Hematopoietic multipotent progenitor cell treated with erythropoietin and hydrocortisone succinate and interleukin-3 and kit ligand, for 15 days (in vitro differentiated cells): ENCODE measurements at places on chromosomes 16 and 17.

GRCh38 chr16:10552998-10553491 lies 27.4 kb downstream of the EMP2 start:
- DNase-seq, result no peak

DNA sequence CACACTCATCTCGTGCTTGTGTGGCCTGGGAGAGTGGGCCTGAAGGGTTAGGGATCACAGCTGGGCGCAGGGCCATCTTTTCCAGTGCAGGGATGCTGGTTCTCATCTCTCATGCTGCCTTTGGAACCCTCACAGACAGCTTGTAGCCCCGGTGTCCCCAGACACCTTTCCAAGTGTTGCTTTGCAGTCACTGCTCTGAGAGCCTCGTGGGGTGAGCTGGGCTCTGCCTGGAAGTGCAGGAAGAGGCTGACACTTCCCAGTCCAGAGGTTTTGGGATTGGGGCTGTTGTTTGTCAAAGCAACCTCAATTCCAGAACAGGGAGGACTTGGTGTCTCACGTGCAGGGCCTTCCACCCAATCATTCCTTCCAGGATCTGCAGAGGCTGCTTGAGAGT lies 28.2 kb downstream of the TBX4 start:
- DNase-seq, result no peak

GRCh38 chr17:20155258-20156195 lies 146.4 kb downstream of the SPECC1 start:
- DNase-seq, result peak; percentile 94

GRCh38 chr17:64146418-64147109 lies 16.6 kb upstream of the ERN1 start:
- peak; percentile 41 for DNase-seq

DNA sequence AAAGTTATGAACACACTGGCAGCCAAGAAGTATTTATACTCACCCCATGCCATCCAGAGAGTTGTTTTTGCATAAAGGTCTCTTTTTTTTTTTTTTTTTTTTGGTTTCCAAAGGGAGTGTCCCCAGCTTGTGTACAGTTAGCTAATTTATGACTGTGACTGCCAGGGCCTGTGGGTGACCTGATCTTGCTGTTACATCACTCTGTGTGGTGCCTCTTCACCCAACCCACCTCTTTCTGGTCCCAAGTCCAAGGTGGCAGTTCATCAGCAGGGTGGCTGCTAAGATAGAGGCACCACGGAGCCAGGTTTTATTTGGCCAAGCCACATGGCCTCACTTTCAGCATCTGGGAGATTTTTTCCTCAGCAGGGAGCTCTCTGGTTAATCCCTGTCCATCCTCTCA lies at the start of gene NOS2:
TSS of gene NOS2 (minus strand) at position 8 of the 400 bp plus-strand sequence. CDS start 1,720 bp downstream, outside the sequence.
- no peak for DNase-seq
